ENCODE measurements at places on chromosomes 2 and 18.
A peak's percentile ranks its signal among the peaks of the same experiment; 100 is the strongest.

DNA sequence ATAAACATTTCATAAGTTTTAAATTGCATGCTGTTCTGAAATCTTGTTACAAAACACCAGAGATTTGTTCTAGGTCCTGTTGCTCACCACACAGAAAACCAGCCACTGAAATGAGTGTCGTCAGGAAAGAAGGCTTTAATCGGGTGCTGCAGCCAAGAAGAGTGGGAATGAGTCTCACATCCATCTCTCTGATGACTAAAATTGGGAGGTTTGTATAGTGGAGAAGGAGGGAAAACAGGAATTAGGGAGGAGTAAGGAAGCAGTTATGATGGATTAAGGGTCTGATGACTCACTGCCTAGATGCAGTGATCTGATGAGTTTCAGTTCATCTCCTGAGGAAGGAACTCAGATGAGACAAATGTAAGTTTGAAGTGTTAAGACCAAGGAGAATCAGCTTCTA lies 42.1 kb upstream of the GPR39 start:
- DNase-seq = no peak

- DNase-seq = no peak
Measured at GRCh38 chr2:232338759-232339106, 39.8 kb upstream of the ALPP start.

DNA sequence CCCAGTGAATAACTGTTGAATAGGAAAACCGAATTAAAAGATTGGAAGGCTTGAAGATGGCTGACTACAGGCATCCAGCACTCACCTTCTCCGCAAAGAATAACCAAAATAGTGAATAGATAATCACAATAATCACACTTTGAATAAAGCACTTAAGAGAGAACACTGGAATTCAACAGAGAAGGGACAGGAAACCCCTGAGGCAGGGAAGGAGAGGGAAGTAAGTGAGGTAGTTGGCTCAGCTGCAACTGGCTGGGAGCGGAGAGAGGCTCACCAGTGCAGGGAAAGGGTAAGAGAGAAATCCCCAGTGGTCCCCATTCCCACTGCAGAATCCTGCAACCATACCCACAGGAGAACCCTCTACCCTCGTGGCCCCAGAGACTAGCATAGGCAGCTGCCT lies 246.6 kb upstream of the NCKAP5 start:
- no peak for DNase-seq

- DNase-seq = no peak
Measured at GRCh38 chr18:9750606-9751304, 42.7 kb downstream of the RAB31 start.

DNA sequence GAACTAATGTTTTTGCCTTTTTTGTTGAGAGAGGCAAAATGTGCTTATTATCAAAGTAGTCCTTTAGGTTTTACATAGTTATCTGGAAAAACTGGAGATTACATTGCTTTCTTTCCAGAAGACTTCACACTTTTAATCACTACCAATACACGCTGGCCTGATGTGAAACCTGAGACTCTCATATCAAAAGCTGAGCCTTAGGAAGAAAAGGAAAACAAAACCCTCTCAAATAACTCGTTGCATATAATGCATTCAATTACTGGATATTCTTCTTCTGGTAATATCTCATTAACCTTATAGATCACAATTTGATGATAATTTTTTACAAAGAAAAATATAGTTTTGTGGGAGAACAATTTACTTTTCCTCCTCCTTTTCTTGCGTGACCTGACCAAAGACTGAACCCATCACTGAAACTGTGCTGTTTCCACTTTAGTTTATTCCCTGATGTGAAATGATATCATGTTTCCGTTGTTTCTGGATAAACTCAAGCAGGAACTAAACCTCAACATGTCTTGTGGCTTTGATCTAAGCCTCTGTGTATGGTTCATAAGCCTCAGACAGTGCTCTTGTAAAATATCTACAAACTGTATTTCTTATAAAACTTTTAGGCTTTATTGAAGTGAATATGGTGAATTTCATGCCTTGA lies 332.4 kb downstream of the GULP1 start:
- DNase-seq = peak; percentile 59

- DNase-seq = no peak
Measured at GRCh38 chr2:51511002-51511401, 479.1 kb upstream of the NRXN1 start.

DNA sequence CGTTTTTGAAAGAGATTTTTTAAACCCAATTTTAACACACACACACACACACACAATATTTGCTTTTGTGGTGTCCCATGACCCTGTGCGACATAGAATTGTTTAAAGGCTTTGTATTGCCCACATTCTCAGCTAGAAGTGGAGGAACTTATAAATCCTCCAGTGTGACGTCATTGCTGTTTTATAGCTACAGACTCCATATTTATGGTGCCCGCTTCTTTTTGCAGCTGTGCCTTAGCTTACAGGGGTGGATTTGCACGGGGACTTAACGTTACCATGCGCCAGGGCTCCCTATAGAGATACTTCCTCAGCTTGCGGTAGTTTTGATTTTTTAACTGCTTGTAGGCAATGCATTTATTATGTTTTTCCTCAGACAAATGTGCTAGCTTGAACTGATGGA lies 101.9 kb upstream of the SMIM21 start:
- DNase-seq = no peak

DNA sequence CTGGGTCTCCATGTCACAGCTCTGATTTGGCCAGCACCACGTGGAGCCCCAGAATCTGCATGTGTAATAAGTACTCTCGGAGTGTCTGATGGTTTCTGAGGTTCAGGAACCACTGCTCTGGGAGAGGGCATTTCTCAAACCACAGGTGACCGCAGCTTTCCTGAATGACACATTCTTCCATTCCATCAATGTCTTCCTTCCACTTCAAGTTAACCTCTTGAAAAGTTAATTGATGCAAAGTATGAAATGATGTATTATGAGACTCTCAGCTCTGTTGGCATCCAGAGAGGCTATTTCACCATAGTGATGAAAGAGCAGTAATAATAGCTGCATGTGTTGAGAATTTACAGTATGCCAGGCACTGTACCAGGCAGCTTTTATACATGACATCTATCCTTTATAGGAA lies 61.3 kb upstream of the CRIM1 start:
- DNase-seq = no peak

GRCh38 chr2:95738301-95738700 lies 146.5 kb downstream of the TRIM43 start:
- no peak for DNase-seq

GRCh38 chr2:233329489-233330135 lies 22.0 kb downstream of the SAG start:
- DNase-seq = no peak

DNA sequence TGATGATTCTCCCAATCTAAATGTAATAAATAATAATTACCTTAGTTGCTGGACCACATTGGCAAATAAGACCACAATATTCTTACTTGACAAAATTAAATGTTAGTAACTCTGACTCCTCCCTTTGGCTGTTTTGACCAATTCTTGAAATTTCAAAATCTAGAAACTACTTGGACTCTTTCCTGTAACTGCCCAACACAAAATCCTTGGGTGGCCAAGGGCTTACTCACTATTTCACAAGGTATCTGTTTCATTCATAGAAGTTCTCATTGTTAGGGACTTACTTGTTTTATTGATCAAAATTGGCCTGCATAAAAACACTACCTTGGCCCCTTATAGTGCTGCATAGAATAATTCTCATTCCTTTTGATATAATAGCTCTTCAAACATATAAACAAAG lies 19.4 kb downstream of the CDH20 start:
- DNase-seq = no peak

- DNase-seq = peak; percentile 56
Measured at GRCh38 chr18:3179430-3180089, 40.2 kb downstream of the MYOM1 start.

- no peak for DNase-seq
Measured at GRCh38 chr2:26521913-26522180, 43.9 kb upstream of the OTOF start.

GRCh38 chr2:147327613-147328012 lies 517.2 kb upstream of the ACVR2A start:
- no peak for DNase-seq

GRCh38 chr2:37405781-37406180 lies 61.4 kb downstream of the QPCT start:
- DNase-seq = no peak

Data from SK-N-DZ (cell line).